ENCODE measurements at places on chromosomes 2 and 18.

GRCh38 chr2:192570788-192571187, 376.1 kb upstream of the TMEFF2 start:
- no peak for DNase-seq

DNA sequence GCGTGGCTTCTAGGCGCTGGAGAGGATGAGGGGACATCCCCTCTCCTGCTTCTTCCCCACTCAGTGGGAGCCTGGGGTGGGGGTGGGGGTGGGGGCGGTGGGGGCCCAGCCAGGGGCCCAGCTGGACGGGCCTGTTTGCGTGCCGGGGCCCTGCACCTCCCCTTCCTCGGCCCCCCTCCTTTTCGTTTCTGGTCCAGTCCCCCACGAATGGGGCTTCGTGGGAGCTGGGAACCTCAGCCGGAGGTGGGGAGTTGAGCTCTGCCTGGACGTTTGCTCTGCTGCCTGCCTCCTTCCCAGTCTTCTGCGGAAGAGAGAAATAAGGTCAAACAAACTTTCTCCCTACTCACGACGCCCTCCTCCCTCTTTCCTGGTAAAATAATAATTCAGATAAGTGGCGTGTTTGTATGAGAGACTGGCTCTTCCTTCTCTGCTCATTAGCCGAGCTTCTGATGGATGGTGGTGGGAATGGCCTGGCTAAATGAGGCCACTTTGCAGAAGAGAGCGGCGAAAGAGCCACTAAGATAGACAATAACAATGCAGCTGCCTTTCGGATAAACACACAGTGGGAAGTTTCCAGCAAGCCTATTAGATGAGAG, 782 bp downstream of the MTA3 start:
- DNase-seq = peak; percentile 18

DNA sequence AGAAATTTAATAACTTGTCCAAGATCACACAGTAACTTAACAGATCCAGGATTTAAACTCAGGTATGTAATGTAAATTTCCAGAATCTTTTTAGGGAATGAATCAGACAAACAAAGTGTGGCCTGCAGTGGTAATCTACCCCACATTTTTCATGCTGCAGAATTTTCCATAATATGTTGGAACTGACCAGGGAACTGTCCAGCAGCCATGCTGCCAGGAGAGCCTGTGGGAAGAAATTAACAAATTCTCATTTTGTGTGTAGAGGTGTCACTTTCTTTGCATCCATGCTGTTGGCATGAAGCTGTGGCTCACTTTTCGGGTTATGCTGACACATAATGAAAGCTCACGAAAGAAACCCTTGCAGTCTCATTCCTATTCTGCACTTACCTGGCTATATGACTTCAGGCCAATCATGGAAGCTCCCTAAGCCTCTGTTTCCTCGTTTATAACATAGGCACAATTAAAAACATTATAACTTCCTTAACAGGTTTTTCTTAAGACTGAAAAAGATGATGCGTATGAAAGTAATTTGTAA, 54.7 kb downstream of the CDKL4 start:
- DNase-seq = no peak

- no peak for DNase-seq
Observed at GRCh38 chr18:43961722-43962121, 684.4 kb upstream of the SYT4 start.

- no peak for DNase-seq
Observed at GRCh38 chr2:149442346-149442745, 112.0 kb downstream of the LYPD6 start.

DNA sequence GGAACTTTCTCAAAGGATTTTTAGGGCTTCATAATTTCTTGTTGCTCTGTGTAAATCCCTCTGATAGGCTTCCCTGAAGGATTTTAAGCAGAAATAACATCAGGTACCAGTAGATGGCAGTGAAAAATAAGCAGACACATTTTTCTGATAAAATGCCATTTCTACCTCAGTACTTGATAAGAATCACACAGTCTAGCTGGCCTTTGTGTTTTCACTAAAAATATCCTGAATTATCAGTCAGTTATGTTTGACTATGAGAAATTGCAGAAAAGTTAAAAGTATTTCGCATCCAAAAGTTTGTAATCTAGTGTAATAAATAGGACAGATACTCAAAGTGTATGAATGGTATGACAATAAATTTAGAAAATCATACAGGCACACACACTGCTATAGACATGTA, 68.7 kb downstream of the DNAJC10 start:
- DNase-seq = peak; percentile 65

DNA sequence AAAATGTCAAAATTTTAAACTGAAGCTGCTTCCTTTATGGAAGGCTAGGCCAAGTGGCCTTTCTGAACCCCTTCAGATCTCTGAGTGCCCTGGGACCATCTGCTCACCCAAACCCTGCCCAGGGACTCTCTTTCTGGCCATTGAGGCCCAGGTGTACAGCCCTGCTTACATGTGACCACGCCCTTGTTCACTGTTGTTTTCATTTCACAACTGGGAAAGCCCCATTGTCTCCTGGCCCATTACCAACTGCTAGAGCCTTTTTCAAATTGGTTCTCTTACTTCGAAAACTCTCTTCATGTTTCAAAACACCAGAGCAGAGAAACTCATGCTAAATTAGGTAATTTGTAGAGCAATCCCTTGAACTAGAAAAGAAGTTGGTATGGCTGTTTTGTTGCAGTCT, 219.5 kb upstream of the TANK start:
- DNase-seq = no peak

DNA sequence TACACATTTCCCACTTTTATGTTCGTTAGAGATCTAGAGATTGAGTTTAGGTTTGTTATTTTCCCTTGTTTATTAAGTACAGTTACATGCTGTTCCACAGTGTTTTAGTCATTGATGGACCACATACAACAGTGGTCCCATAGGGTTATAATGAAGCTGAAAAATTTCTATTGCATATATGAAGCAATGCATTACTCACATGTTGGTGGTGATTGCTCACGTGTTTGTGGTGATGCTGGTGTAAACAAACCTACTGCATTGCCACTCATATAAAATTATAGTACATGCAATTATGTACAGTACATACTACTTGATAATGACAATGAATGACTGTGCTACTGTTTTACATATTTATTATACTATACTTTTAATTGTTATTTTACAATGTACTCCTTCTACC, 51.0 kb upstream of the NXPH2 start:
- DNase-seq = no peak

- no peak for DNase-seq
Observed at GRCh38 chr2:42786561-42787345, 5.6 kb downstream of the HAAO start.

GRCh38 chr18:76338619-76339245, 156.3 kb downstream of the ZNF516 start:
- DNase-seq = no peak

DNA sequence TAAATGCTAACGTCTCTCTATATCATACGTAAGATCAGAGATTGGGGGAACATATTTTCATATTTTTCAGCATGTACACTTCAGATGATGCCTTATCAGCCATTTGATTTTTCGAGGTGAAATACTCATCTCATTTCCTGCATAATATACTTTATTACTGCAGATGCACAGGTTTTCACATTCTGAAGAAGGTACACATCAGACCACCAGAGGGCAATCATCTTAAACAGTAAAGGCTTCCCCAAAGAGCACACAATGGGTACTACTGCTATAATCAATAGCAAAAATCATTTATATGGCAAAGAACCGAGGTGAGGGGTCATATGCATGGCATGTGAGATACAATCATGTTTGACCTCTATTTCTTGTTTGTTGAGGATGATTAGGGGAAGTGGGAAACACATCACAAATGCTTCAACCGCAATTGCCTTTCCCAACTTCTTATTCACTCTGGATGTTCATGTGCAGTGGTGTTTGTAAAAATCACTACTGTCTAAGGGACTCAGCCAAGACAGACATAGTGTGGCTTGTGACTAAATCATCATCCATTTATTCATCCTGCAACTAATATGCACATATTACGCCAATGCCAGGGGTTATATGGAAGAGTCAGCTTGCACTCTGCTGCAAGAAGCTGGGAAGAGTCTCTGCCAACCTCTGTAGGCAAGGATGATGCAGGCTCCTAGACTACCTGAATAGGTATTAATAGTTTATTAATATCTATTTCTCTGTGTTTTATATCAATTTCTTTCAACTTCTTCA, 118.7 kb downstream of the EPB41L3 start:
- no peak for DNase-seq

GRCh38 chr2:236795861-236796219, 226.2 kb downstream of the ACKR3 start:
- no peak for DNase-seq

GRCh38 chr18:49617329-49617695, 55.5 kb downstream of the LIPG start:
- no peak for DNase-seq

GRCh38 chr2:85135660-85135914, 2.4 kb downstream of the TCF7L1 start:
- DNase-seq = no peak

DNA sequence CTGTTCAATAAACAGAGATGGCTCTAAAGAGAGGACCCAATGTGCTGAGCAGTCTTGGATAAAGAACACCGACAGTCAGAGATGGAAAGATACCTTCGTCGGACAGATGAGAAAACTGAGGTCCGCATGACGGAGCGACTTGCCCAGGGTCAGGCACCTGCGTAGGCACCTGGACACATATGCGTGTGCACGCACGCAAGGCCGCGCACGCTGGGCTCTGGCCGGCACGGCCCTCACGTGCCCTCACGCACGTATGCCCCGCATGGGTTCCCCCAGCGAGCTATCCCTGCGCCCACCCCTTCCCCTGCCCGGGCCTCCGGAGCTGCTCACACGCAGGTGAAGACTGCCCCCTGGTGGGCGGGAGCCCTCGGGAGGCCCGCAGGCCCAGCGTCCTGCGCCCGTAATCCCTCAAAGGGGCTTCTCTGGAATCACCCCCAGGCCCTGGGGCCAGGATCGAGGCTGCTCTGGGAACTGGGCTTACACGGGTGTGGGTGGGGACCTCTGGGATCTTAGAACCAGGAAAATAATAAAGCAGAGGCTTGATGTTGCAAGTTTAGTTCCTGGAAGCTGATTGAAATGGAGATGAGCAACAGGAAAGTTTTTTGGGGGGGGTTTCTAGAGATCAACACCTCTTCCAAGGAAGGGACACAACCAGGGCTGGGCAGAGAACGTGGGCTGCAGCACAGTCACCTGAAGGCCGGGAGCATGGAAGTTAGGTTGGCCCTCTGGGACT, 246.3 kb downstream of the TNS1 start:
- no peak for DNase-seq

All from NCI-H774 (cell line).